Bronchial epithelial cell (primary cell): ENCODE measurements at places on chromosomes 2 and 18.
A peak's percentile ranks its signal among the peaks of the same experiment; 100 is the strongest.

DNA sequence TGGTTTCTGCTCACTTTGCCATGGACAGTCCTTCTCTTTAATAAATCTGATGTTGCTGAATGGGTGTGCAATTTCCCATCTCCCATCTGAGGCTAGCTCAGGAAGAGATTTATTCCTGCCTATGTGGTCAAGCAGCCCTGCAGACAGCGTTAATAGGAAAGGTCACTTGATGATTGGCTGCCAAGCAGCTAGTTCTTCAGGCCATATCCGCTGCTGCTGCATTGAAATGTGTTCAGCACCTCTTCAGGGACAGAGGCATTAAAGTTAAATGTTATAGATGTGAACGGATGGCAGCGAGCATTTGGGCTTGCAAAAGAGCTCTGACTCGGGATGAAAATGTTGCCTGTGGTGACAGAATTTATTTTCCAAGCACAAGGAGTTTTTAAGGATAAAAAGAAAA is 474.2 kb downstream of the PIK3C3 start:
- no peak for DNase-seq

- peak; percentile 100 for DNase-seq
These were observed 18.0 kb downstream of the MBP start for GRCh38 chr18:77114415-77115191.

DNA sequence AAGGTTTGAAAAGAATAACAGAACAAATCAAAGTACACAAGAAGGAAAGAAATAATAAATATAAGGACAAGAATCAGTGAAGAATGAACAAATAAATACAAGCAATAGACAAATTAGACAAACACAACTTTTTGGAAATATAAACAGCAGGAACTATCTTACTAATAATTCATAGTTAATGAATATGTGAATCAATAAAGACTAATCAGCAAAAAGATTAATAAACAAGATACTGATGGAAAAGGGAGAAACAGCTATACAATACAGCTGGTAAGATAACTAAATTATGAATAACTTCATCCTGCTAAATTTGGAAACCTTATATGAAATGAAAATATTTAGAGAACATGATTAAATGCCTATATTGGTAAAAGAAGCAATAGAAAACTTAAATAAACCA is 193.6 kb upstream of the SPRED2 start:
- no peak for DNase-seq

GRCh38 chr2:4073026-4073569 is 369.7 kb downstream of the DCDC2C start:
- DNase-seq = no peak

DNA sequence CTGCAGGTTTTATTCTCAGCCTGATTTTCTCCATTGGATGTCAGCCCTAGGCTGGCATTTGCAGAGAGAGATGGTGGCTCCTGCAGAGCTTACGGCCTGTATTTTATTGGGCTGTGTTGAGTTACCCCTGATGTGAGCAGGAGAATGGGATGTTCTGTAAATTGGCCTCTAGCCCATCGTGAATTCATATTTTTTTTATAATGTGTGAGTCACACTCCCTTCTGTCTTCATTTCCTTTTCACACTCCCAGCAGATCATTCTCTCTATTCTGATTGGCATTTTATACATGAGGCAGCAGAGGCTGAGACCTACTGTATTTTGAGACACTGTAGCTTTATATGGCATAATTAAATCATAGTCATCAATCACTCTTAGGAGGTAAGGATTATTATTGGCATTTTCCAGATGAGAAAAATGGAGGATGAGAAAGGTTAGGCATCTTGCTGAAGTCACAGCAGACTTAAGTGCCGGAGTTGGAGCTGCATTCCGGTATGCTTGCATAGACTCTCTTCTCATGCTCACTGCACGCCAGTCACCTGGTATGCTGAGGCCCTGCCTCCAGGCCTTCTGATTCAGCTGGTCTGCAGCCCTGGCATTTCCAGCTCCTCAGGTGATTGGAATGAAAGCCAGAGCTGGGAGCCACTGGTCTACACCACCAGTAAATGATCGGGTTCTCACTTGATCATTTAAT is 142.4 kb downstream of the NEDD4L start:
- DNase-seq = peak; percentile 95

DNA sequence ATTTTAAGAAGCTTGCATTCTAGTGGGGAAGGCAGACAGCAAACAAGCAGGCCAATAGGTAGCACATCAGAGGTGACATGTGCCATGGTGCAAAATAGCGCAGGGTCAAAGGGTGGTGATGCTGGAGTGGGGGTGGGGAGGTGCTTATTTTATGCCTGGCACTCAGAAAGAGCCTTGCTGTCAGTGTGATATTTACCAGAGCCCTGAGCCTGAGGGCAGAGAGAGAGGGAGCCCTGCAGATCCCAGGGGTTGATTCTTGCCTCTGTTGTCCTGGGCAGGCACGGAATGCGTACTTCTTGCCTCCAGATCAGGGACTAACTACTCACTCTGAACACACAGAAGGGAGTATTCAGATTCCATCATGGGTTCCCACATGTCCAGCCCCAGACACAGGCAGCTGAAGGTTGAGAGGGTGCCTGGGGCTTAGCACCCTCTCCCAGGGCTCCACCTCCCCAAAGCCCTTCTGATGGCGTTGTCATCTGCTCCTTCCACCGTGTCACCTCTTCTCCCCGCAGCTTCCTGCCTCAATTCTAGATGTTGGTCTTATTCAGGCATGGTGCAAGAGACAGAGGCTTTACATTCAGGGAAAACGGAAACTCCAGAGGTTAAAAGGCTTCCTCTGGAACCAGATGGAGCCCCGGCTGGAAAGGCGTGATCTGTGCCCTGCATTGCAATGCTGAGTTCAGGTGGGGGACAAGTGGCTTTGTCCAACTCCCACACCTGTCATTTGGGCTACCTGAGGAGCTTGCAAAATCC is 252.3 kb downstream of the HAUS1 start:
- no peak for DNase-seq

DNA sequence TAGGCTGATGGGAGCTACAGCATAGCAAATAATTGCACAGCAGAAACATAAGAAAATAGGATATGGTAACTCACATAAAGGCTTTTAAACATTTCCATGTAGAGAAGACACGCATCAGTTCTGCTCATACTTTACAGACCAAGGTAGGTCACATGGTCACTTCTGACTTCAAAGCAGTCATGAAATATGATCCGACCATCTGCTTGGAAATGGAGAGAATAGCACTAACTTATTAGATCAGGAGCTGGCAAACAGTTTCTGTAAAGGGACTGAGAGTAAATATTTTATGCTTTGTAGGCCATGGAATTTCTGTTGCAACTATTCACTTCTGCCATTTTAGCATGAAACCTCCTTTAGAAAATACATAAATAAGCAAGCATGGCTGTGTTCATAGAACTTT is 936.6 kb upstream of the FANCL start:
- no peak for DNase-seq

- DNase-seq = no peak
These were observed 41.0 kb downstream of the SLC14A2 start for GRCh38 chr18:45656194-45656770.

GRCh38 chr2:225737556-225737955 is 338.0 kb downstream of the NYAP2 start:
- peak; percentile 85 for DNase-seq

GRCh38 chr2:54295911-54296310 is 39.9 kb upstream of the TSPYL6 start:
- no peak for DNase-seq

GRCh38 chr2:219218217-219218731 is 484 bp downstream of the ABCB6 start:
- peak; percentile 51 for DNase-seq

DNA sequence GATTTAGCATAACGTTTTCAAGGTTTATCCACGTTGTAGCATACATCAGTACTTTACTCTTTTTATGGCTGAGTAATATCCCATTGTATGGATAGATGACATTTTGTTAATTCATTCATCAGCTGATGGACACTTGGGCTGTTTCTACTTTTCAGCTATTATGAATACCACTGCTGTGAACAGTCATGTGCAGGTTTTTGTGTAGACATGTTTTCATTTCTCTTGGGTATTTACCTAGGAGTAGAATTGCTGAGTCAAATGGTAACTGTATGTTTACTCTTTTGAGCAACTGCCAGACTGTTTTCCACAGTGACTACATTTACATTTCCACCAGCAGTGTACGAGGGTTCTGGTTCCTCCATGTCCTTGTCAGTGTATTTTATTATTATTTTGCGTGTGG is 33.9 kb downstream of the COX7A2L start:
- peak; percentile 97 for DNase-seq

- DNase-seq = no peak
These were observed 75.5 kb downstream of the OLA1 start for GRCh38 chr2:174172802-174173355.

- DNase-seq = no peak
These were observed 127.2 kb downstream of the FAM161A start for GRCh38 chr2:61726456-61727209.

- no peak for DNase-seq
These were observed 4.9 kb downstream of the PDCD1 start for GRCh38 chr2:241853651-241854341.

- DNase-seq = no peak
These were observed 247.6 kb upstream of the THSD7B start for GRCh38 chr2:136517716-136518115.
